ENCODE measurements at places on chromosomes 12 and 14.

- DNase-seq, result no peak
These were observed 19.8 kb downstream of the MYRFL start for GRCh38 chr12:69844836-69845235.

DNA sequence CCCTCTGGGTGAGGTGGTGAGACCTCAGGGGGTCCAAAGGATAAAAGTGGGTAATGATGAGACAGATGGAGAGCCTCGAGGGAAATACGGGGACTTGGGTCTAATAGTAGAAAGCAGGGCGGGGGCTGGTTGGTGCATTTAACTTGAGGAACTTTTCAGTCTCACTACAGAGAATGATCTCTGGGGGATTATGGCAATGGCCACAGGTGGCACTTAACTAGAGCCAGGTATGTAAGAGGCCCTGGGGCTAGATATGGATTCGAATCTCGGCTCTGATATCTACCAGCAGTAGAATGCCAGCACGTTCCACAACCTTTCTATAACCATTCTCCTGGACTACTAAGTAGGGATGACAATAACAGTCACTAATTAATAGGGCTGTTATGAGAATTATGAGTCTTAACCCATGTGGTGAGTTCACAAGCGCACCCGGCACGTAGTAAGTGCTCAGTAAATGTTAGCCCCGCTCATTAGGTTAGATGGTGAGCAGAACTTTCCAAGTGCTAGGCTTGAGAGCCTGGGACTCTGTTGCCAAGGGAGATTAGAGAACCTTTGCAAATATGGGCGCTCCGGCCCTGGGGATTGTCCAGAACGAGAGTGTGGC, 888 bp upstream of the PLXNC1 start:
- no peak for DNase-seq

DNA sequence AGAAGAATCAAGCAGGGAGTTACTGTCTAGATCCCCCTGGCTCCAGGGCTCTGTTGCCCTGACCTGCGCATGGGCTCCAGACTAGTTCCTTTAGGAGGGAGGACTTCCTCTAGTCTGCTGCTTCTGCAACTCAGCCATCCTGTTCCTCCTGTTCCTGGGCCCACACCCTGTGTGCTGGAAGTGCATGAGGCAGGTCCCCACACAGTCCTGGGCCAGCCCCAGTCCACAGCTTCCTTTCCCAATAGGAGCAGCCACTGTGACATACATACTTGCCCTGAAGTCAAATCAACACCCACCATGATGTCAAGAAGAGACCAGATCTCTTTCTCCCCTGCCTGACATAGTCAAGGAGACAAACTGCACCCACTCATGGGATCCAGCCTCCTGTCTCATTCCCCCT, 1.3 kb downstream of the SDR9C7 start:
- no peak for DNase-seq

- no peak for DNase-seq
These were observed 12.6 kb downstream of the RCOR1 start for GRCh38 chr14:102605029-102605428.

DNA sequence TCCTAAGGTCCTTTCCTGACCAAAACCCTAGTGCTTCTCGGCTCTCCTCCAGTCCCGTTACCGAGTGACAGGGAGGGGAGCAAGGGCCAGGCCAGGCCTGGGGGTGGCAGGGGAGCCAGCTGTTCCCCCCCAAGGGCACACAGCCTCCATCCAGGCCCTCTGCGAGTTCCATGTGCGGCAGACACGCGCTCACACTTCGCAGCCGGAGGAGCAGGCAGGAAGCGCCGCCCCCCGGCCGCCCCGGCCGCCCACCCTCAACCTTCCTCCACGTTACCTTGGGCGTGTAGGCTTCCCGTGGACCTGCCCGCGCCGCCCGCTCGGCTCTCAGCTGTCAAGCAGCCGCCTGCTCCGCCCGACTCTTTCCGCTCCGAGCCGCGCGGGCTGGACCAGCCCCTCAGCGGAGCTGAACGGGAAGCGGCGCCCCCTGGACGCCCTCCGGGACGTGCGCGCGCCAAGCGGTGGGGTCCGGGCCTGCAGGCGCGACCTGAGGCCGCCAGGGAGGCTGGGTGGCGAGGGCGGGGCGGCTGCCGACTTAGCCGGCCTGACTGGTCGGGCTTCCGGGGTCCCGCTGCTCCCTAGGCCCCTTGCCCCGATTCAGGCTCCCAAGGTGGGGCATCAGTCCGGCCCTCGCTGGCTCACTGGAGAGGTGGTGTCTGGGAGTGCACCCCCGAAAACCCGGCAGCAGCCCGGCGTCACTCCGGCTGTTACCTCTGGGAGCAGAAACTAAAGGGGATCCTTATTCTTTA, at the start of gene CRACR2A:
Gene CRACR2A (minus strand): TSS at position 369 of the 746 bp plus-strand sequence. CDS start 56,110 bp downstream, outside the sequence.
- DNase-seq, result peak; percentile 87

All from HEK293T (cell line).